ENCODE measurements at places on chromosomes 6 and 20.

- no peak for DNase-seq
These were observed 439.0 kb upstream of the JAG1 start for GRCh38 chr20:11112832-11113231.

GRCh38 chr20:62339647-62340062, 27.5 kb downstream of the LAMA5 start:
- no peak for DNase-seq

GRCh38 chr6:155021680-155022079, 26.6 kb downstream of the TIAM2 start:
- no peak for DNase-seq

GRCh38 chr6:158799051-158799792, 19.9 kb downstream of the EZR start:
- no peak for DNase-seq

GRCh38 chr20:11459090-11459890, 458.4 kb upstream of the BTBD3 start:
- no peak for DNase-seq

- no peak for DNase-seq
These were observed 211.2 kb downstream of the LAMA2 start for GRCh38 chr6:129094147-129094546.
